CD4-positive, alpha-beta T cell treated with Interleukin-15 for 4 hours (primary cell): ENCODE measurements at places on chromosomes 4 and X.

GRCh38 chr4:188767496-188767895 lies 628.3 kb downstream of the TRIML1 start:
- DNase-seq, result no peak

DNA sequence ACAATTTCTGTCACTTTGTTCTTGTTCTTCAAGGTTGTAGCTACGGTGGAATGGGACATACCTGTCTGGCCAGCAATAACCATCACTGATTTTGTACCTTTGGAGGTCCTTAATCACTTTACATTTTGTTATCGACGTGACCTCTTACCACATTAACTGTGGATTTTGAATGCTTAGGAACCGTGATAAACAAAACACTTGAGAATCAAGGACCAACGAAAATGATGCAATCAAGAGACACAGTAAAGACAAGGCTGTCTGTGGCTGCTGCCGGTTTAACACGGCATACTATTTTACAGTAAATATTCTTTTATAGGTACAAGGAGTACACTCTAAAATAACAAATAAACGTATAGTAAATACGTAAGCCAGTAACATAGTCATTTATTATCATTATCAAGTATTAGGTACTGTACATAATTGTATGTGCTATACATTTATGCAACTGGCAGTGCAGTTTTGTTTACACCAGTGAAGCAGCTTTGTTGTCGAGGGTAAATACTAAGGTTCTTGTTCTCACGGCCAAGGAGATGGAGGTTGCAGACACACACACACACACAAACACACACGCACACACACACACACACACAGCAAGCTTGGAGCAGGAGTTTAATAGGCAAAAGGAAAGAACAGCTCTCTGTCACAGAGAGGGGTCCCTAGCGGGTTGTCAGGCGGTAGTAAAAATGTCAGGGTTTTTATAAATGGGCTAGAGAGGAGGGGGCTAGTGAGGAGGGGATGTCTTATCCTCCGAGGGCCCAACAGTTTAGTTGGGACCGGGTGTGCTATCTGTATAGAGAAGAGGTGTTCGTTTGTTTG lies 194.7 kb upstream of the CXorf51B start:
- DNase-seq, result no peak

DNA sequence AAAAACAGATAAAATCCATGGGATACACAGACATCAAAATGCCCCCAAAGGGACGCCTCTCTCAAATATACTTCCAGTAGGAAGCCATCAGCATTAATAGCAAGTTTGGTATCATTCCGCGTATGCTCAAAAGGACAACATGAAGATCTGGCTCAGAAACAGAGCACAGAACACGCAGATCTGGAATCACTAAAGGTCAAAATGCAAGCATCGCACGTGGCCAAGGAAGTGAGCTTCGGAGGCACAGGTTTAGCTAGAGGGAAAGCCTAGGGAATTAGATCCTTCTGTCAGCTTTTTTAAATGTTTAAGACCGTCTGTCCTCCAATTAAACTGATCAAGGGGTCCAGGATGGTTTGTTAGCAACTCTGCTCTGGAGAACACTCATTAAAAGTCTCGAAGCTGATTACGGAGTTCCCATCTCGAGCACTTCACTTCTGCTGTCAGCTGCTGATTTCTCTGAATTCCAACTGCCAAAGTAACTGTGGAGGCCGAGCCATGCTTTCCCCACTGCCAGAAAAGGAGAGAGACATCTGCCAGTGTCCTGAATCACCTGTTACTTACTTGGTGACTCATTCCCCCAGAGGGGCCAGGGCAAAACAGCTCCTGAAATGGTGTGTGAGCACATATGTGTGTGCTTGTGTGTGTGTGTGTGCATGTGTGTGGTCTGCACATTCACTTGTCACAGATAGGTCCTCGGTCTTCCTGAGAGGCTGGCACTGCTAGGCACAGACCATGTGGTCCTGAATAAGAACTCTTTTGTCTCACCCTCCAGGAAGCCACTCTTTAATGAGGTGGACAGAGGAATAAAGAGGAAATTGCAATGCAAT lies 177.7 kb upstream of the PPARGC1A start:
- DNase-seq, result no peak

GRCh38 chr4:95165926-95166524 lies 382.7 kb downstream of the UNC5C start:
- peak; percentile 57 for DNase-seq

DNA sequence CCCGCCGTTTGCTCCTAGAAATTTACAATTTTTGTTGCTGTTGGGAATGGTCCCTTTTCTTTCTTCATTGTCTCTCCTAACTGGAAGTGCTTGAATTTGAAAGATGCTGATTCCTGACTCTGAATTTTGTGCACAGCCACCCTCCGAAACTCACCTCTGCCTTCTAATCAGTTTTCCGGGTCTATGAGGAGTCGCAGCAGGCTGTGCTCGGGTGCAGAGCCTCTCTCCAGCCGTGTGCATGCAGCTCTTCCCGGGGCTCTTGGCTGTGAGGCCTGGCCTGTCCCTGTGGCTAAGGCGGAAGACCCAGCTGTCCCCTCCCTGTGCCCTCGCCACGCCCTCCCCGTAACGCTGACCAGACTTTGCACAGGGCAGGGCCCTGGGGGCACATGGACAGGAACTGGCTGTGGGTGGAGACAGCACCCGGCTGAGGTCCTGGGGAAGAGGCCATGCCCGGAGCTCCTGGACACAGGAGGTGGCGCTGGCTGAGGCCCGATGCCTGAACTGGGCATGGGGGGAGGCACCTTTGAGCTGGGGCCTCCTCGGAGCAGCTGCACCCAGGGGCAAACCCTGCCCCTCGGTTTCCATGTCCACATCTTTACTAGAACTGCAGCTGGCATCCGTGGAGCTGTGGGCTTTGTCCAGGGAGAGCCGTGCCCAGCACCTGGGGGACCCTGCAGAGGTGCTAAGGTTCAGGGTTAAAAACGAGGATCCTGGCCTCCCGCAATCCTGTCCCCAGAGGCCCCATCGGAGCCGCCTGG lies 32.6 kb upstream of the SPON2 start:
- no peak for DNase-seq

DNA sequence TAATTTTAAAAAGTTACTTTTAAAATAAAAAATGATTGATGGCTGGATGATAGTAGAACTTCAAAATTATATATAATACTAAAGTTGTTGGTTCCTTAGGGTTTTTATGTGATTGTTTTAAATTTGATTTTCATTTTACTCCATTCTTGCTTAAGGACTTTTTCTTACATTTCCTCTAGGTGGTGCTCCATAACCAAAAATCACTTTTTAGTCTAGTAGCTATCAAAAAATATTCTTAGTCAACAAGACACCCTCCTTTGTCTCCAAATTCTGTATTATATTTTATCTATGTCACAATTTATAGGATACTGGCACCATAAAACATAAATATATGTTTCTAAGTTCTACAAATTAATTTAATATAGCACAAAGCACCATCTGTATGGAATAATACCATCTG lies 67.2 kb upstream of the BRWD3 start:
- peak; percentile 9 for DNase-seq

GRCh38 chr4:108830509-108831244 lies 67.8 kb upstream of the ETNPPL start:
- no peak for DNase-seq

DNA sequence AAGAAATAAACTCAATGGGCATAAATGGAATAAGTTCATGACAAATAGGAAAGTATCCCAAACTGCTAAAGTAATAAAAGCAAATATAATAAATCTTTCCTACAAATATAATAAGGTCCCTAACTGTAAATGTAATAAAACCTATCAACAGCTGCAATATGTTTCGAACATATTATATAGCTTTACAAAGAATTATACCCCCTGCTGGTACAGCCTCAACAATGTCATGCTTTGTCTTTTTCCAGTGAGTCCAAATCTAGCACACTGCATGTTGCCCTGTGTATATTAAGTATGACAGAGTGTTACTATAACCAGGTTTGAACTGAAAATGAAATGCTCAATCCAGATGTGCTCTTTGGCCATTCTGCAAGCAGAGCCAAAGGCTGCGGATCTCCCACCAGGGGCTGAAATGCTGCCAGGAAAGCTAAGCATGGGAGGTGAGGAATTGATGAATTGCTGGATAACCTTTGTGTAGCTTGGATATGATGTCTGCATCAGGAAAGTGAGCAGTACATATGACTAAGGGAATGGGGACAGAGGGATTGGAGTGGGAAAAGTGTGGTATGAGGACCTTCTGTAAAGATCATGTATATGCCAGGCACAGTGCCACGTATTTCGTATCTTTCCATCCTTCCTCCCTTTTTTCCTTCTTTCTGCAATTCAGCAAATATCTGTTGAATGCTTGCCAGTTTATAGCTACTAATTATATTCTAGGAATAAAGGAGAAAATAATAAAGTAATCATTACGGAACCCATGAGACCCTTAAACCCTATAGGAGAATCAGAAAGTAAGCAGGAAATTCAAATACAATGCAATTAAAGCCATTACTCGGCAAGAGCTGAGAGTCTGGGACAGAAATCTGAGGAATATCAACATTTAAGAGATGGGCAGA lies 954.6 kb upstream of the LCORL start:
- DNase-seq, result no peak

DNA sequence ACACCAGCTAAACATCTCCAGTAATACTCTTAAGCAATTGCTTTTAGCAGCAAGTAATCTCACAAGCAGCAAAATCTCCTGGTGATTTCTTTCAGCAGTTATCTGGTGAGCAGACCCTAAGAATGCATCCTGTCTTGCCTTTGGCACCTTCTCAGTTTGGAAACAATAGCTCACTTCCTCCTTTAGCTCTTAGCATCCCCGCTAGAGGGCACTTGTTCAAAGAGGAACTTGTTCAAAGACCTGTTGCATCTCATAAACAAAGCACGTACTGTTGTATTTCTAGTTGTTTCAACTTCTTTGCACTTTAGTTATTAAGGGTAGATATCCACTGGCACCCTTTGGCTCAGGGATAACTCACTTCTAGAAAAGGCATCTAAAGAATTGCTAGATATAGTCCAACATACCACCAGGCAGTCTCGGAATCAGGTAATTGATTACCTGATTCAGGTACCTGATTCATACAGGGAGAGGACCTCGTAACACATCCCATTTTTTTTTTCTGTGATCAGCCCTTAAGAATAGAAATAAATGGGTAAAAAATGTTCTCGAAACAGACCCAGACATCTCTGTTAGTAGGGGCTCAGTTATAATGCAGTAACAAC lies 81.9 kb upstream of the QRFPR start:
- DNase-seq, result peak; percentile 43
